ENCODE measurements at places on chromosomes 2 and 18. TPM values are rescaled to one million over a fixed set of nuclear protein-coding genes. Genes with fewer than 3 reads are reported as not detected.

GRCh38 chr2:40283111-40283909, 168.6 kb downstream of the SLC8A1 start:
- DNase-seq, result no peak
- no peak overlapping the region for H3K27ac ChIP-seq
- H3K4me3 ChIP-seq, result no peak overlapping the region
- H3K4me1 ChIP-seq, result peaks cover 7% of the 10 kb centered on the region
- H3K27me3 ChIP-seq, result no peaks in the 10 kb centered on the region
- H3K36me3 ChIP-seq, result no peaks in the 10 kb centered on the region

GRCh38 chr2:199677881-199678280, 173.1 kb downstream of the FTCDNL1 start:
- H3K27me3 ChIP-seq, result no peaks in the 10 kb centered on the region
- H3K36me3 ChIP-seq, result no peaks in the 10 kb centered on the region
- peaks cover 5% of the 10 kb centered on the region for H3K4me1 ChIP-seq
- H3K27ac ChIP-seq, result no peak overlapping the region

LAMA3 gene
- total RNA-seq, result 0.35 TPM

CFAP210 gene
- total RNA-seq, result 1.0 TPM

CGREF1 gene
- total RNA-seq, result 2.1 TPM

SMYD1 gene
- not detected for total RNA-seq

GRCh38 chr18:64519201-64519600, 370.3 kb upstream of the LINC00305 start:
- H3K4me1 ChIP-seq, result no peaks in the 10 kb centered on the region
- no peak for DNase-seq
- no peak overlapping the region for H3K4me3 ChIP-seq
- no peaks in the 10 kb centered on the region for H3K36me3 ChIP-seq

DNA sequence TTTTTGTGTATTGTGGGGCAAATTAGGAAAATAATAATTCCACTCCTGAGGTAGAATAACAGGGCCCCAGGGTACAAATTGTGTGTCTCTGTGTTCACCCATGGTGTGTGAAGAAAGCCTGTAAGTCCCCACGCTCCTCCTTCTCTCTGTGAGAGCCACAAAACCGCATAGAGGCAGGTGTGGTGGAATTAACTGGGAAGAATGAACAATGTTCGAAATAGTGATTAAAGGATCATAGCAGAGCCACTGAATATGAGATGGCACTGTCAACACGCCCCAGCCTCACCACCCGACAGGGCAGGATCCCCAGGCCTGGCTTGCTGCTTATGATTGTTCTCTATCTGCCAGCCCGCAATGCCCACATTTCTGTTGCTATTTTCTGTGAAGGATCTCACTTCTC, 14.1 kb downstream of the IL1RN start:
- DNase-seq, result no peak
- H3K27me3 ChIP-seq, result peaks cover 6% of the 10 kb centered on the region
- no peaks in the 10 kb centered on the region for H3K4me1 ChIP-seq
- H3K4me3 ChIP-seq, result no peak overlapping the region
- H3K36me3 ChIP-seq, result no peaks in the 10 kb centered on the region

DNA sequence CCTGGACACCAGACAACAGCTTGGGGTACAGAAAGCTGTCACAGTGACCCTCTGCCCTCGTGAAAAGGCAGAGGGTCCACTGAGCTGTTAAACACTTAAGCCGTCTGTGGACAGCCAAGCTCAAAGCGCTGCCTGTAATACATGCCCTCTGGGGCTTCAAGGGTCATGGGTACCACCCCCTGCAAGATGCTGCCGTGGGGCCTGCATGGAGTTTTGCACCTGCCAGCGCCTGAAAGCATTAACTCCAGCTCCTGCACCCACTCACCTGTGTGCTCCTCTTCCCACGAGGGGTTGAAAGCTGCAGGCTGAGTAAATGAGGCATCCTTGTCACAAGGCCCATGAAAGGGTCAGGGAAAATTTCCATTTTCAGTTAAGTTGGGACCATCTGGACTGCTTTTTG, 70.6 kb upstream of the PHLPP1 start:
- no peaks in the 10 kb centered on the region for H3K27me3 ChIP-seq
- H3K4me1 ChIP-seq, result peaks cover 11% of the 10 kb centered on the region
- peaks cover 2% of the 10 kb centered on the region for H3K36me3 ChIP-seq
- peak overlapping the region; percentile 64 for H3K27ac ChIP-seq
- no peak overlapping the region for H3K4me3 ChIP-seq

- H3K27ac ChIP-seq, result no peak overlapping the region
- H3K4me3 ChIP-seq, result no peak overlapping the region
- no peak for DNase-seq
Observed at GRCh38 chr18:36176177-36176584, 11.1 kb upstream of the MOCOS start.

DNA sequence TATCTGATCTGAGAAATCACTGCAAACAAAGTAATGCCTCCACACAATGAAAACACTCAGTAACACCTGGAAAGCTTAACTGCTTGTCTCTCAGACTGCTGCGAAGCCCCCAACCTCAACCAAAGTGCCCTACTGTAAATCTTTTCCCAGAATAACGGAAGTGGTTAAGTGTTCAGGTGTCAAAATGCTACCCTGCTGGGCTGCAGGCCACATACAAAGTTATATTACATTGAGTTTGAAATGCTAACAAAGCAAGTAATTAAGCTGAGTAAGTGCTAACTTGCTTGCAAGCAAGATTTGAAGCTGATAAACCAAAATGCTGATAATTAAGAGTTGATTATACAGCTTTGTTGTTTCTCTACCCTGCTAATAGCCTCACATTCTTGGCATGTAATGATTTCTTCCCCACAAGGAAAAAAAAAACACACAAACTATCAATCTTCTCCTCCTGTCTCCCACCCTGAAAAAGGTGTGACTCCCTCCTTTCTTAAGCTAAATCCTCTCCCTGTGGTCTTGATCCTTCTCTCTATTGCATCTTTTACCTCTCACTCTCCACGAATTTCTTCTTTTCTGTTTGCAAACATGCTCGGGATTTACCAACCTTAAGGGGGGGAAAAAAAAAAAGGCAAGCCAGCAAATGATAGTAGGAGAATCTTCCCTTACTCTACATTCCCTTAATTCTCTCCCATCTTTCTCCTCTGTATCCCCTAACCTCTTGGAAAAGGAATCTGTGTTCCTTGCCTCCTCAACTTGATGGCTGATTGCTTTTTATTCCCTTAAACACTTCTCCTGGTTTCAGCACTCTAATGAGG, 266.8 kb upstream of the SIX3 start:
- DNase-seq, result no peak
- H3K27me3 ChIP-seq, result no peaks in the 10 kb centered on the region
- no peaks in the 10 kb centered on the region for H3K36me3 ChIP-seq

SUPT7L gene
- total RNA-seq, result 32.4 TPM

GRCh38 chr18:22172594-22173049, 3.2 kb downstream of the GATA6 start:
- peaks cover 87% of the 10 kb centered on the region for H3K27me3 ChIP-seq
- peak overlapping the region; percentile 41 for H3K4me3 ChIP-seq
- H3K27ac ChIP-seq, result no peak overlapping the region
- peaks cover 3% of the 10 kb centered on the region for H3K36me3 ChIP-seq
- H3K4me1 ChIP-seq, result peaks cover 20% of the 10 kb centered on the region

DNA sequence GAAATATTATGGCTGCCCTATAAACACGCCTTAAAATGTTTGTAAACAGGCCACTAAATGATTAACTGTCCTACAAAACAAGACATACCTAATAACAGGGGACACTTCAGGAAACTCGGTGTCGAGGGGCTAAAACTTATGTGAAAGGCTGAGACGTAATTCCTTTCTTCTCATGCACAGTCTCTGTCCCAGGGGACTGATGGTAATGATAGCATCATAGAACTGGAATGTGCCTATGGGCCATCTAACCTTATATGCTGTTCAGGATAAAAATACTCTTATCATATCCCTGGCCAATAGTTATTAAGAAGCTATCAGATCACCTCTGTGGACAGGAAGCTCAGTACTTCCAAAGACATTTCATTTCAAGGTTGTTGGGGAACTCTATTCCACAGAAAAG, 252.6 kb upstream of the RASGRP3 start:
- H3K27ac ChIP-seq, result no peak overlapping the region
- DNase-seq, result no peak
- H3K4me1 ChIP-seq, result peaks cover 9% of the 10 kb centered on the region
- H3K36me3 ChIP-seq, result peaks cover 4% of the 10 kb centered on the region
- no peak overlapping the region for H3K4me3 ChIP-seq

FABP1 gene
- total RNA-seq, result not detected

DNA sequence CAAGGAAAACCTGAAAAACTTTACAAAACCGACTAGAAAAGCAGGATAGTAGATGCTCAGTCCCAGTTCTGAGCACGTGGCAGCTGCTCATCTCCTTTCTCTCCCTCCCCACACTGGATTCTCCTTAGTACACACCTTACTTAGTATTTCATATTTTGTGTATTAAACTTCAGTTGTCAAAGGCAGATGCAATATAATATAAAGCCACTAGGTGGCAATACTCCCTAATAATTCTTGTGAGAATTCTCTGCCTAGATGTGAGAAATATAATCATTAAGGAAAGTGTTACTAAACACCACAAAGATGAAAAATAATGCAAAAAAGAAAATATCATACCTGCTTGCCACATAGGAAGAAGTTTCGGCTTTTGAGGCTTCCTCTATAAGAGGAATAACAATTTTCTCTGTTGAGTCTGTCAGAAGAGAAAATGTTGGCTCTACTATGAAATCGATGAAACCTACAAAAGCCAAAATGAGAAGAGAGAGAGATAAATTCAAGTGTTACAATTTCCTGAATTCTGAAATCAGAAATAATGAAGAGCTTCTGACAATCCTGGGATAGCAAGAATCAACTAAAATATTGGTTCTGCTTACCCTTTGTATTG, 200.6 kb downstream of the PPP1R1C start:
- H3K27ac ChIP-seq, result no peak overlapping the region
- H3K4me3 ChIP-seq, result no peak overlapping the region
